Suprapubic skin (tissue), 4 donors: ENCODE measurements at places on chromosomes 7 and 10.

- DNase-seq, result no peak
Observed at GRCh38 chr10:23157239-23157681, 34.9 kb upstream of the PTF1A start.

DNA sequence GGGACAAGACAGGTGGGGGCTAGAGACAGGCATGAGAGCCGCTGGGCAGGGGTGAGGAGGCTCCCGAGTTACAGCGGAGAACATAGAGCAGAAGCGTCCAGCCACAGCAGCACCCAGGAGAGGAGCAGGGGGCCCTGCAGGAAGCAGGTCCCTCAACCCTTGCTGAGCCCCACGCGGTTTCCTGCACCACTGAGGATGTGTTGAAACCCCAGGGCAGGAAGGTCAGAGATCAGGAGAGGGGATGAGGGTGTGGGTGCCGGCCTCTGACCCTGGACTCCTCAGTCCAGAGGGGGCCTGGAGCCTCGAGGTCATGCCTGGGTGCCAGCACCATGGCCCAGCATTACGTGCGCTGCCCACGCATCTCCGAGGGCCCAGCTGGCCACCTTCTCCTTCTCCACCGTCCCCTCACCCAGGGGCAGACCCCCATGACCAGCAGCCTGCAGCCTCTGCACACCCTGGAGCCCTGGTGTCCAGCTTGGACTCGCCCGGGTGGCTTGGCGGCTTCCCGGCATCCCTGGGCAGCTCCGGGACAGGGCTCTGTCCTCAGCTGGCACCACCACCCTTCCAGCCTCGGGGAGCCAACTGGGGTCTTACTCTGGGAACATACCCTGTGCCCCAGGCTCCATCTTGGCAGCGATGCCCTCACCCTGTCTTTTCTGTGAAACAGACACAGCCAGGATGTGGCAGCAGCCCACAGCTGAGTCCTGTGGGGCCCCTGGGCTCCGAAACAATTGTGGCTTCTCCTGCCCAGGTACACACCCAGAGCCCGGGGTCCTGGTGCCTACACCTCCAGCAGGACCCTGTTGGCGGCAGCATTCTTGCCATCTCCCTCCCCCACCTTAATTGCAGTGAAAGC lies 52.0 kb downstream of the STK32C start:
- no peak for DNase-seq

DNA sequence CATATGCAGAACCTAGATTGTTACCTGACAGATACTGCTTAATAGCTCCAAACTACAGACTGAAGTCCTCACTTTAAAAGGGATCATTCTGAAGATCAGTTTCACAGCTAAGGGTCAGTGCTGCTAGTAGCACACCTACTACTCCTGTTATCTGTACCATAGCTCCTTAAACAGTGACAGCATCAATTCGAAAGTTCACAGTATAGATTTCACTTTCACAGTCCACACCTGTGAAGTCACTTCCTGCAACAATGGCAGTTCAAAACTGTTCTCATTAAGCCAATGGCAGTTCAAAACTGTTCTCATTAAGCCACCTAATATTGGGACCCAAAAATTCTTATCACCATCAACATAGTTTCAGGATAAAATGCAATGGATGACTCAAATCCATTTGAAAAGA lies 10.7 kb upstream of the FHIP2A start:
- no peak for DNase-seq

DNA sequence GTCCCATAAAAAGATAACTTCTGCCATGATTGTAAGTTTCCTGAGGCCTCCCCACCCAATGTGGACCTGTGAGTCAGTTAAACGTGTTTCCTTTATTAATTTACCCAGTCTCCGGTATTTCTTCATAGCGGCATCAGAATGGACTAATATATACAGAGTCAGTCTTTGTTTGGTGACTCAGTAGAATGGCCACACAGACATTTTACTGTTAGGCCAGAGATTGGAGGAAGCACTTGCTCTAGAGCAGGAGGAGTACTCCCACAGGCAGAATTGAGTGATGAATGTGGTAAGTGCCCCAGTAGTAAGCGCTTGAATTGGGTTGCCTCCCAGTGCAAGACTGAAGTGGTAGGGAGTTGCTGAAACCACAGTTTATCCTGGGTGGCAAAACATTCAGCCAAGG lies 149.5 kb upstream of the SMIM30 start:
- no peak for DNase-seq

DNA sequence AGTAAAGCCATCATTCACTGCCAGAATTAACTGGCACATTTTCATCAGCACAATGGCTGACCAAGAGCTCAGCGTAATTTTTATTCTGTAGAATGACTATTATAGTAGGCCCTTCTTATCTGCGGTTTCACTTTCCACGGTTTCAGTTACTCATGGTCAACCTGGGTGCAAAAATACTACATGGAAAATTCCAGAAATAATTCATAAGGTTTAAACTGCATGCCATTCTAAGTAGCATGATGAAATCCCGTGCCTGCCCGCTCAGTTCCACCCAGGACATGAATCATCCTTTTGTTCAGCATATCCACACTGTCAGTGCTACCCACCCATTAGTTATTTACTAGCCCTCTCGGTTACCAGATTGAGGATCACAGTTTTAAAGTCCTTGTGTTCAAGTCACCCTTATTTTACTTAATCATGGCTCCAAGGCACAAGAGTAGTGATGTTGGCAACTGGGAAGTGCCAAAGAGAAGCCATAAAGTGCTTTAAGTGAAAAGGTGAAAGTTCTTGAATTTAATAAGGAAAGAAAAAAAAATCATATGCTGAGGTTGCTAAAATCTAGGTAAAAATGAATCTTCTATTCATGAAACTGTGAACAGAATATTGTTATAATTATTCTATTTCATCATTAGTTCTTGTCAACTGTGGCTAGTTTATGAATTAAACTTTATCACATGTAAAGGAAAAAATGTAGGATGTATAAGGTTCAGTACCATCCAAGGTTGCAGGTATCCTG lies 204.9 kb downstream of the DOCK4 start:
- DNase-seq, result no peak

DNA sequence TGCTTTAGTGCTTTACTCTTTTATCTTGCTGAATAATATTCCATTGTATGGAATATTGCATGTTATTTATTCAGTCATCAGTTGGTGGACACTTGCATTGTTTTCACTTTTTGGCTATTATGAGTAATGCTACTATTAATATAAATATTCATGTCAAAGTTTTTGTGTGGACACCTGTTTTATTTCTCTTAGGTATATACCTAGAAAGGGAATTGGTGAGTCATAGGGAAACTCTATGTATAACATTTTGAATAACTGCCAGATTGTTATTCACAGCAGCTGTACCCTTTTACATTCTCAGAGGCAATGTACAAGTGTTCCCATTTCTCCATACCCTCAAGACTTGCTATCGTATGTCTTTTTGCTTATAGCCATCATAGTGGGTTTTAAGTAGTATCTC lies 268.7 kb downstream of the SEMA3A start:
- DNase-seq, result no peak

DNA sequence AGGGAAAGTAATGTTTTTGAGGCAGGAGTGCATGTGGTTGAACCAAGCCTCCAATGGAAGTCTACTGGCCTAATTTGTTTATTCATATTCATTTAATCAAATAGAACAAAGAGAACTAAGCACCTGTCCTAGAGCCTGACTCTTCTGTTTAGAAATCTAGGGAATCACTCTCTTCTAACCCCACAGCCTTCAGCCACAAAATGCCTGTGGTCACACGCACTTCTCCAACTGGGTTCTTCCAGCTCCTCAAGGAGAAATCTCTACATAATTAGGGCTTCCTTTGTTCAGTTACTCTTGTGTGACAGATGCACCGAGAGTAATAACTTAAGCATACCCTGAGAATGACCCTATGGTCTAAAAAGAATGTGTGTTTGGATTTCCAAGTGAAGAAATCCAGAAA lies 133.7 kb upstream of the NAMPT start:
- no peak for DNase-seq
